Thymus (tissue), 14 donors: ENCODE measurements at places on chromosomes 3 and 15.

DNA sequence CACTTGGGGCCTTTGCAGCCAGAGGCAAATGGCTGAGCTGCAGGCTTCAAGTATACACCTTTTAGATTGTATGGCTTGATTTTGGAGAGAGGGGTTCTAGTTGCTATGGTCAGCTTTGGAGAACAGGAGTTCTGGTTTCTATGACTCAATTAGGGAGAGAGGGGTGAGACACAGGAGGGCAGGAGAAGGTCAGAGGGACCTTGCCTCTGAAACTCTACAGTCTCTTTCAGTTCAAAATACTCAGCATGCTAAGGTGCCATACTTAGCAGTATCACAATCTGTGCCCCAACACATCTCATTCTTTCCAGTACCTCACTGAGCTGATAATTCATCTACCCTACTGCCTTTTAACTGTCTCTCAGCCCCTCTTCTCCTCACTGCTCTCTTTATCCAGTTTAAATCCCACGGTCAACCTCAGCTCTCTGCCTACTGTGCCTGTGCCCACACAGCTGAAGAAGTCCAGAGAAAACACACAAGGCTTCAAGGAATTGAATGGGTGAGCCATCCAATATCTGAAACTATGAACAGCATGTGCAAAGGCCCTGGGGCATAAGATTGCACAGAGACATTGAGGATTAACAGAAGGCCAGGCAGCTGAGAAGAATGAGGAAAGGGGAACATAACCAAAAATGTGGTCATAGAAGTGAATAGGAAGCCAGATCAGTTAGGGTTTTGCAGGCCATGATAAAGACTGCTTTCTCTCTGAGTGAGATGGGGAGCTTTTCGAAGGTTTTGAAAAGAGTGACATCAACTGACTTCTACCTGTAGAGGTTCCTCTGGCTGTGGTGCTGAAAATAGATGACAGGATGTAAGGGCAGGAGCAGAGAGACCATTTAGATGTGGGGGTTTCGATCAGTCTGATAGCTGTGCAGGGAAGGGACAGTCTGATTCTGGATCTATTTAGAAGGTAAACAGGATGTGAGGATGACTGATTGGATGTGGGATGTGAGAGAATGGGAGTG is 54.5 kb upstream of the C3orf80 start:
- DNase-seq, result no peak
- H3K4me3 ChIP-seq, result no peak overlapping the region
- H3K36me3 ChIP-seq, result no peaks in the 10 kb centered on the region
- no peak overlapping the region for H3K27ac ChIP-seq
- no peaks in the 10 kb centered on the region for H3K27me3 ChIP-seq
- no peaks in the 10 kb centered on the region for H3K4me1 ChIP-seq

DNA sequence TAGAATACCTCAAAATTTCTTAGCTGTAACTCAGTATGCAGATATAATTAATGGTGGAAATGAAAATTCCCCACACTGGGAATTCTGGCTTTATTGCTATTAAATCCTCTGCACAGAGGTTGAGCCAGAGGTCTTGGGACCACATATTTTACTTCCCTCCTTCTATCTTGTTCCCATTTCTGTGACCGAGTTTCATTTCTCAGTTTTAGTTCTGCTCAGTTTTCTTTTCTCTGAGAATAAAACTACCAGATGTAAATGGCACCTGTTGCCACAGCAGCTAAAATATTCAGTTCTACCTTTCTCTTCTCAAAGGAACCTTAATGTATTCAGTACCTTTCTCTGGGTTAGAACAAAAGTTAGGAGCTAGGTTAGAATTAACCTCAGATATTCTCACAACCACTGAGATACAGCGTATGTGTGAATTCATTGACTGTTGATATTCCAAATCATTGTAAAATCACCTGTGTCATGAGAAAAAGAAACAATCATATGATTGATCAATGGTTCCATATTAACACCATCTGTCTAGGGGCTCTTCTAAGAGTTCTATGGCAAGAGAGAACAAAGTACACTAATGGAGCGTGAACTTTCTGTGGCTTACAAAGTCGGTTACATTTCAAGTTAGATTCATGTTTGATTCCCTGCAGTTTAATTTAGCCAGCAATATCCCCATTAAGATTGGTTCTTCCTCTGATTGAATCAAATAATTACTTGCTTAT is 374.1 kb downstream of the EFHB start:
- H3K27ac ChIP-seq, result no peak overlapping the region
- no peaks in the 10 kb centered on the region for H3K27me3 ChIP-seq
- H3K4me1 ChIP-seq, result no peaks in the 10 kb centered on the region
- no peak for DNase-seq
- no peak overlapping the region for H3K4me3 ChIP-seq
- no peaks in the 10 kb centered on the region for H3K36me3 ChIP-seq

DNA sequence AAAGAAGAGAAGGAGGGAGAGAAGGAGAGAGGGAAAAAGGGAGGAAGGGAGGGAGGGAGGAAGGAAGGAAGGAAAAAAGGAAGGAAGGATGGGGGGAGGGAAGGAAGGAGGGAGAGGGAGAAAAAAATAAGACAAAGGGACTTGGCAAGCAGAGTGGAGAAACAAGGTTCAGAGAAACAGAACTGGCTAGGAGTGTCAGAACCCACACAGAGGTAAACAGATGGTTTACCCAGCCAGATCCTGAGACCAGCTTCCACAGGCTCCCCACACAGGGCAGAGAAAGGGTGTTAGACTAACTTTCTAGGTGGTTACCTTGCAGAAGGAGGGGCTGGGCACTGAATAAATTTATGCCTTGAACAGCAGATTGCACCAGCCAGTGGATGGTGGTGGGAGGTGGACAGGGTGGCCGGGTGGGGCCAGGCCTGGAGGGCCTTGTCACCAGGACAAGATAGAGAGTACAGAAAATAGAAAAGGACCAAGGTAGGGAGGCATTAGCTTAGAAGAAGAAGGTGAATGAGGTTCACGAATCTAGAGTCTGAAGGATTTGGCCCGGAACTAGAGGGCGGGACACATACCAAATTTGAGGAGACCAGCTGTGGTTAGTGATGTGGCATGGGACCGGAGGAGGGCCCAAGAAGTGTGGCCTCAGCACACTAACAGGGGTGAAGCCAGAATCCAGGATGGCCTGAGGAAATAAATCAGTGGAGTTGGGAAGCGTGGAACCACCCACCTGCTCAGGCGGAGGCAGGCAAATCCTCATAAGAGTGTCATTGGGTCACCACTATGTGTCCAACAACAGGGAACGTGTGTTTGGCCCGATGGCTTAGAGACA is 1.2 kb upstream of the TM4SF1 start:
- peaks cover 9% of the 10 kb centered on the region for H3K4me1 ChIP-seq
- no peak overlapping the region for H3K4me3 ChIP-seq
- no peak overlapping the region for H3K27ac ChIP-seq
- no peaks in the 10 kb centered on the region for H3K27me3 ChIP-seq
- no peak for DNase-seq

DNA sequence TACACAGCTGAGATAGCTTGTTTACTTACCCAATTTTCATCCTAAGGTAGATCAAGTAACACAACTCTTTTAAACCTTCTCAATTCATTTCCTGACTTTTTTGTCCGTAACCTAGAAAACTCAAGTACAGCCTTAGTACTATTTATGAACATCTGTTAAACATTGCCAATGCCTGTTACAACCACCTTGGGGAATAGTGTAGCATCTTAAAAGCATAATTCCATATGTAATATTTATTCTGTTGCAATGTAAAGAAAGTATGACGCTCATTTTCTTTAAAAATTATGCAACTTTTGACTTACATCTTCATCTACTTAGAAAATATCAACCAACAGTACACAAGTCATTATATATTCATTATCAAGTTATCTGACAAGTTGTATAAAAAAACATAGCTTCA is 54.6 kb downstream of the SUCLG2 start:
- no peak for DNase-seq
- no peaks in the 10 kb centered on the region for H3K27me3 ChIP-seq
- H3K36me3 ChIP-seq, result peaks cover 4% of the 10 kb centered on the region
- H3K4me3 ChIP-seq, result no peak overlapping the region
- H3K4me1 ChIP-seq, result no peaks in the 10 kb centered on the region

DNA sequence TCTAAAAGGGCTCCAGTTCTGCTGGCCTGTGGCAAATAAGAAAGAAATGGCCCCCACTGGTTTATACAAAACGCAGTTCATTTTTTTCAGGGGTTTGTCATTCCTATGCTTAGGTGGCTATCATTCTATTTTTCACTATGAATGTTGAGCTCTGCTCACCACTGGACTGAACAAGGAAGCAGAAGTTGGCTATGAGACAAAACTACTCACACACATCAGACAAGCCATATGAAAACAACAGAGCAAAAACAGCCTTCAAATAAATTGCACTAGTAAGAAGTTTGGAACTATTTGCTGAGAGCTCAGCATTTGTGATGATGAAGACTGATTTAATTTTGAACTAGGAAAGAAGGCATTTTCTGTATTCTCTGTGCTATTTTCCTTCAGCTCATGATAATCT is 328.5 kb downstream of the MECOM start:
- no peaks in the 10 kb centered on the region for H3K36me3 ChIP-seq
- H3K27me3 ChIP-seq, result no peaks in the 10 kb centered on the region
- H3K4me1 ChIP-seq, result no peaks in the 10 kb centered on the region
- no peak for DNase-seq

- no peak overlapping the region for H3K4me3 ChIP-seq
- H3K27me3 ChIP-seq, result no peaks in the 10 kb centered on the region
- no peak overlapping the region for H3K27ac ChIP-seq
- no peak for DNase-seq
Measured at GRCh38 chr3:132047209-132047608, 12.4 kb upstream of the CPNE4 start.

DNA sequence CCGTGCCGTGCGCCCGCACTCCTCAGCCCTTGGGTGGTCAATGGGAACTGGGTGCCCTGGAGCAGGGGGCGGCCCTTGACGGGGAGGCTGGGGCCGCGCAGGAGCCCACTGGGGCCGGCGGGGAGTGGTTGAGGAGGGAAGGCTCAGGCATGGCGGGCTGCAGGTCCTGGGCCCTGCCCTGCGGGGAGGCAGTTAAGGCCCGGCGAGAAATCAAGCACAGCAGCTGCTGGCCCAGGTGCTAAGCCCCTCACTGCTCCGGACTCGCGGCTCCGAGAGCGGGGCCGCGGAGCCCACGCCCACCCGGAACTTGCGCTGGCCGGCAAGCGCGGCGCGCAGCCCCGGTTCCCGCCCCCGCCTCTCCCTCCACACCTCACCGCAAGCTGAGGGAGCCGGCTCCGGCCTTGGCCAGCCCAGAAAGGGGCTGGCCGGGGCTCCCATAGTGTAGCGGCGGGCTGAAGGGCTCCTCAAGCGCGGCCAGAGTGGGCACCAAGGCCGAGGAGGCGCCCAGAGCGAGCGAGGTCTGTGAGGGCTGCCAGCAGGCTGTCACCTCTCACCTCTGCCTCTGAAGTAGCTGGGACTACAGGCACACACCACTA is 7.8 kb downstream of the GP9 start:
- H3K27ac ChIP-seq, result no peak overlapping the region
- no peak for DNase-seq
- H3K4me3 ChIP-seq, result peak overlapping the region; percentile 42
- H3K36me3 ChIP-seq, result no peaks in the 10 kb centered on the region
- H3K27me3 ChIP-seq, result no peaks in the 10 kb centered on the region
- peaks cover 2% of the 10 kb centered on the region for H3K4me1 ChIP-seq

DNA sequence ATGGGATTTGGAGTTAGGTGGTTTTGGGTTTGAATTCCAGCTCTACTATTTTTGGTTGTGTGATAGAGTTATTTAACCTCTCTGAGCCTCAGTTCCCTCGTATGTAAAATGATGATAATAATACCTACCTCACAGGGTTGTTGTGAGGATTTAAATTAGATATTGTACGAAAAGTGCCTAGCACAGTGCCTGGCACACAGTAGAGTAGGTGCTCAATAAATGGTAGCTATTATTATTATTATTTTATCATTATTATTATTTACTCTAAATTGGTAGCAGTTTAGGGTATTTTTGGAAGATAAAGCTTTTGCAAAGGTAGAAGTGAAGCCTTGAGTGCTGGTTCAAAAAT is 1.3 kb upstream of the AP2M1 start:
- peaks cover 23% of the 10 kb centered on the region for H3K36me3 ChIP-seq
- H3K27me3 ChIP-seq, result no peaks in the 10 kb centered on the region
- DNase-seq, result no peak
- H3K4me1 ChIP-seq, result peaks cover 16% of the 10 kb centered on the region
- no peak overlapping the region for H3K27ac ChIP-seq

GRCh38 chr15:38111070-38111469 is 141.6 kb upstream of the SPRED1 start:
- H3K36me3 ChIP-seq, result no peaks in the 10 kb centered on the region
- no peak for DNase-seq
- H3K27me3 ChIP-seq, result no peaks in the 10 kb centered on the region
- no peak overlapping the region for H3K4me3 ChIP-seq
- no peak overlapping the region for H3K27ac ChIP-seq
- H3K4me1 ChIP-seq, result no peaks in the 10 kb centered on the region

GRCh38 chr3:126671521-126671920 is 16.6 kb upstream of the TXNRD3 start:
- no peaks in the 10 kb centered on the region for H3K4me1 ChIP-seq
- H3K27ac ChIP-seq, result peak overlapping the region; percentile 52
- no peaks in the 10 kb centered on the region for H3K27me3 ChIP-seq

DNA sequence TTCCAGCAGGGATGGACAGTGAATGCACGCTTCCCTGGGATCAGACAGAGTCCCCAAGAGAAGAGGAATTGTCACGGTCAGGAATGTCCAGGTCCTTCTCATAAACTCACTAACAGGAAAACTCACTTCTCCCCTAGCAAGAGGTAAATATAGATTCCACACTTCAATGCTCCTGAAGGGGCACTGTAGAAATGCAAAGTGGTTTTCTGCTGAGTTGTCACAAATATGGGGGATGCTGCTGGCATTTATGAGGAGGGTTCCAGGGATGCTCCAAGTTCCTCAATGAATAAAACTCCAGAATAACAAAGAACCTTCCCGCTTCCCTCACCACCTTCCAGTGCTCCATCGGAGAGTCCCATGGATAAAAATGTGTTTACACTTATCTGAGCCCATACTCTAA is 423.4 kb downstream of the MAGI1 start:
- H3K27me3 ChIP-seq, result no peaks in the 10 kb centered on the region
- no peaks in the 10 kb centered on the region for H3K36me3 ChIP-seq
- no peak for DNase-seq

GRCh38 chr3:62823461-62824050 is 51.7 kb downstream of the CADPS start:
- no peaks in the 10 kb centered on the region for H3K4me1 ChIP-seq
- H3K27ac ChIP-seq, result no peak overlapping the region
- H3K36me3 ChIP-seq, result no peaks in the 10 kb centered on the region
- no peaks in the 10 kb centered on the region for H3K27me3 ChIP-seq

DNA sequence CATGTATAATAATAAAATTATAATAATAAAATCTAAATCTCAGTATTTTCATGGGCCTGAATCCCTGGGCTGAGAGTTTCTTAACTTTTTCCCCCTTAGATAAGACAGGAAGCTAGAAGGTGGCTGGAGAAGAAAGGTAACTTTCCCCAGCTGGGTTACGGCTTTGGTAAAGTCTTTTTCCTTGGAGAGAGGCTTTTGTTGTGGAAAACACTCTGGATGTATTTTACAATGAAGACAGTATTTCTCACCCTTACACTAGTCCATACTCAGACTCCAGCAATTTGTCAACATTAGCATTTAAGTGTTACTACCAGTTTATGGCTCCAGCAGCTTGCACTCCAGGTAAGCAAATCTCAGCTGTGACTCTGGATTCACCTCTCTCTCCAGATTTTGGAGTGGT is 34.9 kb downstream of the APH1B start:
- H3K4me1 ChIP-seq, result no peaks in the 10 kb centered on the region
- no peaks in the 10 kb centered on the region for H3K36me3 ChIP-seq
- DNase-seq, result no peak

GRCh38 chr3:107794664-107795443 is 272.1 kb downstream of the BBX start:
- no peaks in the 10 kb centered on the region for H3K27me3 ChIP-seq
- H3K4me1 ChIP-seq, result no peaks in the 10 kb centered on the region
- peaks cover 20% of the 10 kb centered on the region for H3K36me3 ChIP-seq
- no peak overlapping the region for H3K4me3 ChIP-seq
- no peak for DNase-seq
- H3K27ac ChIP-seq, result no peak overlapping the region
